ENCODE measurements at places on chromosomes 6 and 20.

- peak; percentile 46 for DNase-seq
These were observed 8.8 kb downstream of the CDKAL1 start for GRCh38 chr6:20542927-20543602.

- DNase-seq = no peak
These were observed 359.4 kb downstream of the EPHA7 start for GRCh38 chr6:93059911-93060310.

- no peak for DNase-seq
These were observed 68.4 kb upstream of the ADGRF4 start for GRCh38 chr6:47629954-47630353.

- peak; percentile 91 for DNase-seq
These were observed 27.6 kb upstream of the FAM83C start for GRCh38 chr20:35319871-35320197.

DNA sequence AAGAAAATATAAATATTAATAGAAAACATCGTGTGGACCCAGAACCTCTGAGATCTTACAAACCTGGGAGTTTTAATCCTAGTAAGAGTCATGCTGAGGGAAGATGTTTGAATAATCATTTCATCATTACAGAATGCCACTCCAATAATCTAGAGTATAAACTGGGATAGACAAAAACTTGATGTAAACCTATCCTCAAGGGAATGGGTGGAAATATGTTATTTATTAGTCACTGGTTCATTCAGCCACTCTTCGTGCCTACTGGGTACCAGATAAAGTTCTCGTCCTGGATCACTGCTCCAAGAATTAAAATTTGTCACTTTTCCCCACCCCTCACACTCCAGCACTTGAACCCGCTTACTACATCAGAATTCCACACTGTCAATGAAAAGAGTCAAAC lies 7.7 kb downstream of the HLA-B start:
- no peak for DNase-seq

DNA sequence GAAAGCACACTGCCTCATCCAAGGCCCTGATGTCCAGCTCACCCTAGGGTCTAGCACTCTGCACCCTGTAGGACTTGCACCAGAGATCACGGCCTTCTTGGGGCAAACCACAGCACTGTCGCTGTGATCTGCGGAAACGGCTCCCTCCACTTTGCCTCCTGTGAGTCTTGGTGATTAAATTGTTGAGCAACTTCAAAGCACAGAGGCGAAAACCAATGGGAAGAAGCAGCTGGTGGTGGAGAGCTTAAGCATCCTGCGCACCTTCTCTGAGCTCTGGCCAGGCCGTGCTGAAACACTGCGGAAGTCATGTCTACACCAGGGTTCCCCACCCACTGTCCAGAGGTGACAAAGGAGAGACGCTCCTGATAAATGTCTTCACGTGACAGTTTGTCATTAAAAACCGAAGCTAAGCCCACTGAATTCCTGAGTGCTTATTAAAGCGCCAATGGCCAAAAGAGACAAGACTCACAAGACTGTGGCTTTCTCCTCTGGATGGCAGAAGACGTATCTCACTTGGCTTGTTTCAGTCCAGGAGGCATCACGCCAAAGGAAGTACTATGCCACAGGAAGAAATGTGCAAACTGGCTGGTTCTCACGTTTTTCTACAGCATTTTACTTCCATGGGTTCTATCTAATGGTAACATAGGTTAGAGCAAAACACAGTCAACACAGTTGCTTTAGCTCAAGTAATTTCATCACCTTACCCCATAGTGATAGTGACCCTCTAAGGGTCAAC lies 3.1 kb downstream of the RAMACL start:
- no peak for DNase-seq

GRCh38 chr20:57908704-57909630 lies 199.2 kb upstream of the PMEPA1 start:
- no peak for DNase-seq

DNA sequence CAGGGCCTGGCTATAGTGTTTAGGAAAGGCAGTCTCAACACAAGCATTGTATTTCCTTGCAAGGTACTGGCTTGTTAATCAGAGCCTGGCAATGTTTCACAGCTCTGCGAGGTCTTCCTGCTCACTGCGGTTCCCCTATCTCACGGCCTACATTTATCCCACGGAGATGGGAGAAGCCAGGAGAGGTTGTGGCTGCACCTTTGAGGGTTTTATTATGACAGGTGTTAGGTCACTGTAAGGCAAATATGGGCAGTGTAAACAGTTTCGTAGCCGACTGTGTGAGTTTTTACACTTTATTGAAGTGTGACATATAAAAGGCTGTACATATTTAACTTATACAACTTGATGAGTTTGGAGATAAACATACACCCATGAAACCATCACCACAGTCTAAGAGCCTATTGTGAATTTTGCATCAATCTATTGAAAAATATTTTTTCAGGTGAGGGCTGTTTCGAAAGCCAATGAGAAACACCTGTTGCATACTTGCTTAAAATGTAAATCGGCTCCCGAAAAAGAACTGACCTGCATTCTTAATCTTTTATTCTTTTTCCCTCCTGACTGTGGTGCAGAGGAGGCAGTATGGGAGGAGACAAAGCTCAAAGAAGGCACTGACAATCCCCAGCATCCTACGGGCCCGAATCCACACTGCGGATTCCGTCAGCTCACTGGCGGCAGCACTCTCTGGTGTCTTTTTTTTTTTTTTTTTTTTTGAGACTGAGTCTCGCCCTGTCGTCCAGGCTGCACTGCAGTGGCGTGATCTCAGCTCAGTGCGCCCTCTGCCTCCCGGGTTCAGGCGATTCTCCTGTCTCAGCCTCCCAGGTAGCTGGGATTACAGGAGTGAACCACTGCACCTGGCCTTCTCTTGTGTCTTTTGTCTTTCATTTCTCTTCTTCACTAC lies 7.5 kb upstream of the RBM38 start:
- DNase-seq = no peak

GRCh38 chr6:106808758-106809157 lies 165.8 kb downstream of the CD24 start:
- no peak for DNase-seq

GRCh38 chr6:136969930-136970329 lies 47.8 kb downstream of the SLC35D3 start:
- no peak for DNase-seq

GRCh38 chr6:12350644-12351170 lies 60.5 kb downstream of the EDN1 start:
- no peak for DNase-seq

DNA sequence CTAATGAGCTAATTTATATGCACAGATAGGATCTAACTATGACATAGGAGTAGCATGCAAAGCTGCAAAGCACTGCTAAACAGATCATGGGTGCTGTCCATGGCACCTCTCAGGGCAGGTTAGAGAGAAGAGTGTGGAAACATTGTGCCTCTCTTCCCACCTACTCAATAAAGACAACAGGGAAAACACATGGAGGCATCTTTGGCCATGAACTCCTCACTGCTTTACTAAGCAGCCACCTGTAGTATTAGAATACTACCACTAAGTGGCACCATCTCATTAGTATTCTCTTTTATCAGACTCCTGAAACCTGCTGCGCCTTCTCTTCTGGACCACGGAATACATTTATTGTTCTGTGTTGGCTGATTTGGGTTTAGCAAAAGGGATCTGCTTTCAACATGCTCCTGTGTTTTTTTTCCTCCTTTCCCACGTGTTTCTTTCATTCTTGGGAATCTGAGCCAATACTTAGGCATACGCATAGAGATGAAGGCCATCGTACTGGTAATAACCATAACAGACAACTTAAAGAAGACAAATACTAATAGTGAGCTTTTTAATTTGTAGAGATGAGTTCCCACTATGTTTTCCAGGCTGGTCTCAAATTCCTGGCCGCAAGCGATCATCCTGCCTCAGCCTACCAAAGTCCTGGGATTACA lies 9.4 kb upstream of the HDDC2 start:
- DNase-seq = peak; percentile 45

DNA sequence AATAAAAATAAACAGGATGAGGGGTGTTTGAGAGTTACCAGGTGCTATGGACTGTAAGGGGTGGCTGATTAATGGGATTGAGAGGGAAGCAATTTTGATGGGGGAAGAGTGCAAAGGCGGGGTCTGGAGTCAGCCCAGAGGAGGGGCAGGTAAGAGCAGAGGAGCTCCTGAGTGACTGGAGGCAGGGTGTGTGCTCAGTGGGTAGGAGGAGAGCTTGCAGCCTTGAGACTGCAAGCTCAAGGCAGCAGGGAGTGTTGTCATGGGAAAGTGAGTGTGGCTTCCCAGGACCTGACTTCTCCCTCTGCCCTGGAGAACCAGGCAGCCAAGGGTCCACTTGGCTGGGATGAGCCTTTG lies 54.2 kb downstream of the RAB44 start:
- no peak for DNase-seq

- no peak for DNase-seq
These were observed 323.2 kb upstream of the MAN1A1 start for GRCh38 chr6:119672725-119673124.

DNA sequence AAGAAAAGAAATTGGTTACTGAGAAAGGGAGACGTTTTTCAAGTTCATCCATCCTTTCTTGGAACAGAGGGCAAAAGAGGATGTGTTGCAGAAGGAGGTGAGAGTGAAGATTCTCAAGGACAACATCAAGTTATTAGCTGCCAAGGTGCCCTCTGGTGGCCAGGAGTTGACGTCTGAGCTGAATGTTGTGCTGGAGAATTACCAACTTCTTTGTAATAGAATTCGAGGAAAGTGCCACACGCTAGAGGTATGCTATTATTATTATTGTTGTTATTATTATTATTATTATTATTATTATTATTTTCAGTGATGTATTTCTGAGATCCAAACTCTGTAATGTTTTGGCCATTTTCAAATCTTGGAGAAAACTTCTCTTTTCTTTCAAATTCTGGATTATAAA lies 197.0 kb downstream of the UTRN start:
- peak; percentile 59 for DNase-seq

- DNase-seq = no peak
These were observed 5.7 kb upstream of the PSMG4 start for GRCh38 chr6:3252861-3253596.

- DNase-seq = peak; percentile 76
These were observed 8.9 kb downstream of the PTPRK start for GRCh38 chr6:128511506-128511905.

GRCh38 chr20:38434301-38434741 lies 807 bp downstream of the SNHG17 start:
- no peak for DNase-seq

- DNase-seq = no peak
These were observed 3.6 kb downstream of the MYCT1 start for GRCh38 chr6:152701081-152701862.

DNA sequence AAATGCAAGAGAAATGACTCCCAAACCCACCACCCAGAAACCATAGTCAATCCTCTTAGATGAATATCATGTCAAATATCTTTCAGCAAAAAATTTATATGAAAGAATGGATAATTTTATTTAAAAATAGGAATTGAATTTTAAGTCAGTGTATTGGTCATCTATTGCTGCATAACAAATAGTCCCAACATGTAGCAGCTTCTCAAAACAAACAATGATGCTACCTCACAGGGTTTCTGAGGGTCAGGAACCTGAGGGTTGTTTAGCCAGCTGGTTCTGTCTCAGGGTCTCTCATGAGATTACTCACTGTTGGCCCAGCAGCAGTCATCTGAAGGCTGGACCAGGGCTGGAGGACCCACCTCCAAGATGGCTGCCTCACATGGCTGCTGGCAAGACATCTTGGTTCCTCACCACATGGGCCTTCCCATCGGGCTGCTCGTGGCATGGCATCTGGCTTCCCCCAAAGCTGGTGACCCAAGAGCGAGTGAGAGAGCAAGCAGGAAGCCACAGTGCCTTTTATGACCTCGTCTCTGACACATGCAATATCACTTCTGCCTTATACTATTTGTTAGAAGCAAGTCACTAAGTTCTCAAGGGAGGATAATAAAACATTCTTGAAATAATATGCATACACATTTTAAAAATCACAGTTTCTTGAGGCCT lies 36.3 kb downstream of the BANF2 start:
- DNase-seq = no peak

DNA sequence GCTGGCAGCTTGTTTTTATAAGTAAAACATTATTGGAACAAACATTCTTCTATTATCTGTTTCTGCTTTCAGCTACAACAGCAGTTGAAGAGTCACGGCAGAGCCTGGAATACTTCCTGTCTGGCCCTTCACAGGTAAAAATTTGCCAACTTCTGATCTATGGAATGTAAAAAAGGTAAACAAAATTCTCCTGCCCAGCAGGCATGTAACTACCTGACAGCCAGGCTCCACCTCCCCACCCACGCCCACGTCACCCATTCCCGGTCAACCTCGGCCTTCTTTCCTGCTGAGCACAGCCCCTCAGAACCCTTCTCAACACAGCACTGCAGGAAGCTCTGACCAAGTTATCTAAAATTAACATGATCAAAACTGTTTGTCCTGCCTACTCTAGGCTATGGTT lies 166.0 kb downstream of the DLL1 start:
- DNase-seq = no peak

DNA sequence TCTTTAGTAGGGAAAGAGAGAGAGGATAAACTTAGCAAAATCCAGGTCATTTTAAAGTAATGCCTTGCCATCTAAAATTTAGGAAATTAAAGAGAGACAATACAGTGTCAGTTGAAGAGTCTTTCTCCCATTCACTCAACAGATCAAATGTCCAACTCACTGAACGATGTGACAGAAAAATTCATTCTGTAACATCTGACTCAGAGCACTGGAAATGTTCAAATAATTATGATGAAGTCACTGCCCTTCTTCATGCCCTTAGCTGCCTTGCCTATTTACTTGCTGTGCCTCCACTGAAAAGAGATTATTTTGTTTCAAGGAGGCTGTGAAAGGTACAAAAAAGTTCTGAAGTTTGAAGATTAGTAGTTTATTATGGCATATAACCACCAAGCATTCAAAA lies 434.8 kb downstream of the ADGRB3 start:
- DNase-seq = peak; percentile 39

- no peak for DNase-seq
These were observed 29.6 kb upstream of the MRGBP start for GRCh38 chr20:62766716-62767115.

GRCh38 chr20:38272398-38272797 lies 11.9 kb upstream of the KIAA1755 start:
- DNase-seq = no peak

DNA sequence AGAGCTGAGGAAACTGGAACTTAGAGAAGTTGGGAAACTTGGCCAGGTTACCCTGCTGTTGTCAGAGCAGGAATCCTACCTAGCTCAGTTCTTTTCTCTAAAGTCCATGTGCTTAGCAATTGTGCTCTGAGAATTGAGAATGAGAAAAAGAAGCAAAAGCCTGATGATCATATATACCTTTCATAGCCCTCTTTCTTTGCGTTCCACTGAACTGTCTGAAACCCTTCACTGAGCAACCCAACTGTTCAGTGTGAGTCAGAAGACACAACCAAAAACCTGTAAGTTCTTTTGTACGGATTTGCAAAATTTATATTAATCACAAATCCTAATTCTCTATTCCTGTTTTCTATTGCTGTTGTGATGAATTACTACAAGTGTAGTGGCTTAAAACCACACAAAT lies 80.6 kb downstream of the PHF3 start:
- DNase-seq = no peak
